Progenitor cell of endocrine pancreas (in vitro differentiated cells): ENCODE measurements at places on chromosomes 5 and 9.

DNA sequence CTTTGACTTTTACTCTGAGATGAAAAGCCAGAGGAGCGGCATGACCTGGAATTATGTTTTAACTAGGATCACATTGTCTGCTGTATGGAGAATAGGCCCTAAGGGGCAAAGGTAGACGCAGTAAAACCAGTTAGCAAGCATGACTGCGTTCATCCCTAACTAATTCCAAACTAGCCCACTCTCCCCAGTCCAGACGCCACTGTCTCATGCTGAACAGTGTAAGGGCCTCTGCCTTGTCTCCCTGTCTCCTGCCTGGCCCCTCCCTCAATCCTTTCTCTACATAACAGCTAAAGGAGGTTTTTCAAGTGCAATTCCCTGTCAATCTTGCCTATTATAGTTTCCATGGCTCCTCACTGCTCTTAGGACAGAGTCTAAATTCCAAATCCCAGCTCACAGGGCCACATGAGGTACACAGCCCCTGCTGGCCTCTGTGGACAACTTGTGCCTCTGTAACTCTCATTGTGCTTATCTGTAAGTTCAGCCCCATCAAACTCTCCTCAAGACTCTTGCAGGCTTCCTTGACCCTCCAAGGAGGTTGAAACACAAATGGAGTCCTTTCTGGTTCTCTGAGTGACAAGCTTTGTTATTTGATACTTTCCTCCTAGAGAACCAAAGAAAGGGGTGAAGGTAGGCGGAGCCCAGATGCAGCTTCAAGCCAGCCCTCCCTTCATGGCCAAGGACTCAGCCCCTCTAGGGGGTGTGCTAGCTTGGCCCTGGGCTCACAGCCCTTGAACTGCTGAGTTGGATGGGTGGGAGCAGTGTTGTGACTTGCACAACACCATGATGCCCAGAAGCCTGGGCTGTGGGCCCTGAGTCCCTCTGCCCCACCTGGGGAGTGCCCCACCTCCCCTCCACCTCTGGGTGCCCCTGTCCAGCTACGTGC is 16.0 kb upstream of the SLC22A4 start:
- no peak for DNase-seq

GRCh38 chr9:89006267-89006666 is 15.0 kb downstream of the S1PR3 start:
- DNase-seq = no peak

DNA sequence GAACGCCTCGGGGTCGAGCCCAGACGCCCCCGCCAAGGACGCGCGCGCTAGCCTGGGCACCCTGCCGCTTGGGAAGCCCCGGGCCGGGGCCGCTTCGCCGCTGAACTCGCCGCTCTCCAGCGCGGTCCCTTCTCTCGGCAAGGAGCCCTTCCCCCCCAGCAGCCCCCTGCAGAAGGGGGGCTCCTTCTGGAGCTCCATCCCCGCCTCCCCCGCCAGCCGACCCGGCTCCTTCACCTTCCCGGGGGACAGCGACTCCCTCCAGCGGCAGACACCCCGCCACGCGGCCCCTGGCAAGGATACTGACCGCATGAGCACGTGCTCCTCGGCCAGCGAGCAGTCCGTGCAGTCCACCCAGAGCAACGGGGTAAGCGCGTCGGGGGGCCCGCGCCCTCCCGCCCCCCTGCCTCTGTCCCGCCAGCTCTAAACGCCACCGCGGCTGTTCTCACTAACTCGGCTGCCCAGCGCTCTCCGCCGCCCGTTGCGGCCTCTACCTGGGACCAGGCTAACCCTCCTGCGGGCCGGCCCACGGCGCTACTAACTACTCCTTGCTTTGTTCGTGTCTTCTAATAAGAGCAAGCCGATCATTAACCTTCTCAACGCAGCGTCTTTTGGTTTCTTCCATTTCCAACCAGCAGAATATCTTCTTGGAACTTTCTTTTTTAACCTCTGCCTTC is 93.6 kb upstream of the OTULINL start:
- DNase-seq = no peak

DNA sequence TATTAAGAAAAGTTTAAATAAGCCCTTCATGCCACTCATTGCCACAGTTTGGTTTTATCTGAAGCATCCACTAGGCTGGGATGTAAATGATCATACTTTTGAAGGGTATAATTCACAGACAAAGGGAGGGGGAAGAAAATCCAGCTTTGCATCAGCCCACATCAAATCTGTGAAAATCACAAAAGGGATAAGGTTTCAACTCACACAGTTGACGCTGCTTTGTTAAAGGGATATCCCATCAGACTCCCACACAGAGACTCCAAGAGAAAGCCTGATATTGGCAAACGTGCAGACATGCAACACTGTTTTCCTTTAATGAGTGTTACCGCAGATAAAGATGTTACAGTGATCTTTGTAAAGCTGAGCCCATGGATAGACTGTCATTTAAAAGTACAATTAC is 602.9 kb downstream of the TLE1 start:
- DNase-seq = no peak

DNA sequence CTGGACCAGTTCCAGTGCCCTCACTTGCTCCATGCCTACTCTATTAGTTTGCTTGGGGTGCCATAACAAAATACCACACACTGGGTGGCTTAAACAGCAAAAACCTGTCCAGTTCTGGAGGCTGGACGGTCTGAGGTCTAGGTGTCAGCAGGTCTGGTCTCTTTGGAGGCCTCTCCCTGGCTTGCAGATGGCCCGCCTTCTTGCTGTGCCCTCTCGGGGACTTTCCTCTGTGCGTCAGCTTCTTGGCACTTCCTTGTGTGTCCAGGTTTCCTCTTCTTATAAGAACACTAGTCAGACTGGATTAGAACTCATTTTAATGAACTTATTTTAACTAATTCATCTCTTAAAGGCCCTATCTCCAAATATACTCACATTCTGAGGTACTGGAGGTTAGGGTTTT is 97.2 kb downstream of the CARTPT start:
- DNase-seq = no peak

DNA sequence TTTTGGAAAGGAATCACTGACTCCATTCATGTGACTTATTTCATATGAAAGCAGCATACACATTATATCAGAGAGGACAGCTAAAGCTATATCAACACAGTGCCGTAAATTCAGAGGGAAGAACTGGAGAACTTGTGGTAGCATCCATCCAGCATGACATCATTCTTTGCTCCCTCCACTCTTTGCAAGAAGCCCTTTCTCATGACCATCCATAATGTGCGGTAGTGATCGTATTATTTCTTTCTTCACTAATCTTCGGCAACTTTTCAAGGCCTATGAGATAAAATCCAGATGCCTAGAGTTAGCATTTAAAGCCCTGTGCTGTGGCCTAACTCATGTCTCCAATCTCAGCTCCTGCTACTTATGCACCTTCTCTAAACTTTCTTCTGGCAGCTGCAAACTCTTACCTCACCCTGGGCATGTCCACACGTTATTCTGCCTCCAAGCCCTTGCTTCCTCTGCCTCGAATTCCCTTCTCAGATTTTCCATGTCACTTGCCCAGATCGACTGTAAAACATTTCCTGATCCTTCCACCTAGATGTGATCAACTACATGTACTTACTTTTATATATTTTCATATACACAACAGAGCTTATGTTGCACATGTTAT is 307.3 kb upstream of the SGCD start:
- no peak for DNase-seq

- no peak for DNase-seq
Measured at GRCh38 chr5:157306692-157307471, 41.0 kb downstream of the CYFIP2 start.

GRCh38 chr9:7910426-7911020 is 110.9 kb upstream of the DMAC1 start:
- no peak for DNase-seq

- no peak for DNase-seq
Measured at GRCh38 chr5:174827558-174827957, 103.2 kb downstream of the MSX2 start.

DNA sequence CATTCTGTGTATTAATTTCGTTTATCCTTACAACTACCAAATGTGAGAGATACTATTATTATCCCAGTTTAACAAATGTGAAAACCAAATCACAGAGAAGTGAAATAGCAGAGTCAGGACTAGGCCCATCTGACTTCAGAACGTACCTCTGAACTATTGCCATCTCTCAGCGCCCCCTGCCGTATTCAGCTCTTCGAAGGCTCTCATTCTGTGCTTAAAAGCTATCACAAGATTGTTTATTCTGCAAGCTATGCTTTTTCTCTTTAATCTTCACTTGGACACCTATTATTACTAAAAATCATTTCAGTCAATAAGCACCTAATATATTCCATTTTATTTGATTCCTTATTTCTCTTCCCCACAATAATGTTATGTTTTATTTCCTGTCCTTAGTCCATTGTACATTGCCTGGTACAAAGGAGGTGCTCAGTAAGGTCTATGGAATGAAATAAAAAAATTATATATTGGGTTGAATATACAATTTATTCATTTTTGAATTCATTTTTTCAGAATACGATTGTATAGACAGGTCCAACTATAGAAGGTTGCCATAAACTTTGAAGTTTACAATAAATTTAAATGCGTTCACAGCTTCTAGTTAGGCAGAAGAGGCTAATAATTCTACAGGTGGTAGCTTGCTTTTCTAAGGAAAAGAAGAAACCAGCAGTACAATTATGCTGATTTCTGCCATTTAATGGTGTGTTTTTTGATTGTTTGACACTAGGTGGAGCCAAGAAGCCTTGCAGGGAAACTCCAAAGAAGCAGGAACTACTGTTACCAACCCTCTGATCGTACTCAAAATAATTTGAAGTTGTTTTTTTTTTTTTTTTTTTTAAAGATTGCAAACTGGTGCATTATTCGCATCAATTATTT is 202.2 kb upstream of the DMRTA1 start:
- DNase-seq = no peak

DNA sequence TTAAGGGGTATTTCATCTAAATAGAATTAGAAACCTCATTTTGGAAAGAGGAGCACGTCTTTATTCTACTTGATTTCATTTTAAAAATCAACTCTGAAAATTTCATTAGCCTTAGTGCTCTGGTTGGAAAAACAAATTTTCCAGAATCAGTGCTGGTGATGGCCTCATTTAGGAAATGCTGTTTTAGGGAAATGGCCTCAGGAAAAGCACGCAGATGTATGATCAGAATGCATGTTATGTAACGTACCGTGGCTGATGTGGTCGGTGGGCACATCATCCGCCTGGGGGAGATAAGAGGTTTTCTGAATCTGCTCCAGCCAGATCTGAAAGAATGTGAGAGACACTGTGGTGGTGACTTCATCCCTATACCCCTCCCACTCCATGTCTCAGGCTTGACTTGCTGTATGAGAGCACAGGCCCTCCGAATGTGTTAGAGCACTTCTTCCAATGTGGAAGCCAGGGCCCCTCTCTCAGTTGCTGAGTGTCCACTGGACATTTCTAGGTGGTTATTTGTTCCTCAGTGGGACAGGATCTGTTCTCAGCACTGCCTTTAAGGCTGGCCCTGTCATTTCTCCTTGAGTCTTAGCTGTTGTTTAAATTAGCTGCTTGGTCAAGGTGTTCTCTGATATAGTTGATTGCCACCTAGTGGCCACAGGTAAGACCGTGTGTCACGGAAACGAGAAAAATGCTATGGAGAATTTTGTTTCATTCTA is 96.5 kb downstream of the ARHGAP26 start:
- DNase-seq = peak; percentile 12

- DNase-seq = no peak
Measured at GRCh38 chr5:66239034-66239433, 94.9 kb downstream of the SREK1 start.

DNA sequence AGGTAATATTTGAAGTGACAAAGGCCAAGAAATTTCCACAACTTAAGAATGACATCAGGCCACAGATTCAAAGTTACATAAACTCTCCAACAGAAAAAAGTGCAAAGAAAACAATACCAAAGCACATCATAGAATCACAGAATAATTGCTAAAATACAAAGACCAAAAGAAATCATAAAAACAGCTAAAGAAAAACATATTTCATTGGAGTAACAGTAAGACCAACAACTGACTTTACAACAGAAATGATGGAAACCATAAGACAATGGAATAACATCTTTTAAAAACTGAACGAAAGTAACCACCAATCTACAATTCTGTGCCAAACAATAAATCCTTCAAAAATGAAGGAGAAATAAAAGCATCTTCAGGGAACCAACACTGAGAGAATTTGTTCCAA is 38.3 kb downstream of the ZDHHC21 start:
- no peak for DNase-seq

- DNase-seq = no peak
Measured at GRCh38 chr9:84756171-84756570, 86.6 kb downstream of the NTRK2 start.

- no peak for DNase-seq
Measured at GRCh38 chr5:6088706-6089105, 289.6 kb downstream of the MED10 start.

GRCh38 chr5:115738830-115739229 is 77.6 kb downstream of the CDO1 start:
- DNase-seq = no peak

GRCh38 chr9:6467006-6467625 is 54.1 kb downstream of the UHRF2 start:
- DNase-seq = no peak

GRCh38 chr5:136103118-136103517 is 29.5 kb upstream of the SMAD5 start:
- DNase-seq = no peak

DNA sequence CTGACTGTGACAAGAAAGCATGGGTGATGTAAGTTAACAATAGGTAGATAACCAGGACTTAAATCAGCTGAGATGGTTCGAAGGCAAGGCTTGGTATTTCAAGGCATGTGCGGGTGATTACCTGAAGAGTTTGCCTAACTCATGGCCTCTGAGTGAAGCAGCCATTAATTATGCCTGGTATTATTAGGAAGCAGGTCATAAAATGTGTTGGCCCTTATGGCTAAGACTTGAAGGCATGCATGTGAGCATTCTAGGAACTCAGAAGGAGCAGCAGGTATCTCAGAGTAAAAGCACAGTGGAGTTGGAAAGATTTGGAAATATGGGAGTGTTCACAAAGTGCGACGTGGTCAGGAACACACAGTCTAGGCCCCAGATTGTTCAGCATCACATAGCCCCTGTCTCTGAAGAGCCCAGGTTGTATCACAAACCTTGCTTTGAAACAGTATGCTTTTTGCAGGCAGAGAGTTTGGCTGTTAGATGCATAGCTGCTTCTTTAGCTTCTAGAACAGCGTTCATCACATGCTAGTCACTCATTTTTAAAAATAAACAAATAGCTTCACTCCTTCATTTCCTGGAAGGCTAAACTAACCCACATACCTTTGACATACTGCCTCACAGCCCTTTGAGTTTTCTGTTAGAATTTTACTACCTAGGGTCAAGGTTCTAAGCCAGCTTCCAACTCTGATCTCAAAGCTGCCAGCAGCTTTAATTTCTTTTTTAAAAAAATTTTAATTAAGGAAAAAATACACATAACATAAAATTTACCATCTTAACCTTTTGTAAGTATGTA is 2.1 kb downstream of the HEXB start:
- no peak for DNase-seq

DNA sequence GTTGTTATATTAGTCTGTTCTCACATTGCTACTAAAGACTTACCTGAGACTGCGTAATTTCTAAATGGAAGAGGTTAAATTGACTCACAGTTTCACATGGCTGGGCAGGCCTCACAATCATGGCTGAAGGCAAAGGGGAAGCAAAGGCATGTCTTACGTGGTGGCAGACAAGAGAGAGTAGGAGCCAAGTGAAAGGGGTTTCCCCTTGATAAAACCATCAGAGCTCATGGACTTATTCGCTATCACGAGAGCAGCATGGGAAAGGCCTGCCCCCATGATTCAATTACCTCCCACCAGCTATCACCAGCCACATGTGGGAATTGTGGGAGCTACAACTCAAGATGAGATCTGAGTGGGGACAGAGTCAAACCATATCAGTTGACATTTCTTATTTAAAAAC is 374.5 kb upstream of the RORB start:
- no peak for DNase-seq
